ENCODE measurements at places on chromosomes 12 and 14.

DNA sequence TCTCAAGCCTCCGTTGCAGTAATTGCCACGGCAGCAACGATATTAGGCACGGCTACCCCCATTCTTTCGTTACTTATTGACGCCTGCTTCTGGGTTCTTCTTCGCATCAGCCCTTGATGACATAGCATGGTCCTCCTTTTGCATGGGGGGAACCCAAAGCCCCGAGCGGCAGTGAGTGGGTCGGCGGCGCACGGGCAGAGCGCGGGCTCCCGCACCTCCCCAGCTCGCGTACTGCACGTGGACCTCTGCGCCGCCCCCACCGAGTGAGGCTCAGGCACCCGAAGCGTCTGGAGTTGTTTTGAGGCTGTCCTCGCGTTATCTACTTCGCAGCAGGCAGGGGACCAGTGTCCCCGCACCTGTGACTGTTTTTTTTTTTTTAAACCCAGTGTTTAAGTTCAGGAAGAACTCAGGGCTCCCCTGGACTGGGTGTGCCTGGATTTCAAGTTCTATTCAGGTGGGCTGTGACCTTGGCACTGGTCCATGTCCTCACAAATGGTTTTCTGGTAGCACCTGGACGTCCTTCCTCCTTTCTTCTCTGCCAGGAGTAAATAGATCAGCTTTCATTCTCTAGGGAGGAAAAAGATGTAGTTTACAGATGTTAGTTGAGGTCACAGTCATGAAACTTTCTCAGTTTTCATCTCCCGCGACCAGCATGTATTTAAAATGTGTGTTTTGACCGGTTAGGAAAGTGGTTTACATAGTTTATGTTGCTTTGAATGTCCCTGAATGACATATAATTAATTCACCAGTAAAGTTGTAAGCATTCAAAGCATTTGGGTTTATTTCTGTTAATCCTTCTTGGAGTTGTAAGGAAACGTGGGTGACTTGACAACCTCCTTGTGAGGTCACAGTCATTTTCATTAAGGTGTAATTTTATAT lies 1.4 kb upstream of the FOXN4 start:
- no peak for DNase-seq

DNA sequence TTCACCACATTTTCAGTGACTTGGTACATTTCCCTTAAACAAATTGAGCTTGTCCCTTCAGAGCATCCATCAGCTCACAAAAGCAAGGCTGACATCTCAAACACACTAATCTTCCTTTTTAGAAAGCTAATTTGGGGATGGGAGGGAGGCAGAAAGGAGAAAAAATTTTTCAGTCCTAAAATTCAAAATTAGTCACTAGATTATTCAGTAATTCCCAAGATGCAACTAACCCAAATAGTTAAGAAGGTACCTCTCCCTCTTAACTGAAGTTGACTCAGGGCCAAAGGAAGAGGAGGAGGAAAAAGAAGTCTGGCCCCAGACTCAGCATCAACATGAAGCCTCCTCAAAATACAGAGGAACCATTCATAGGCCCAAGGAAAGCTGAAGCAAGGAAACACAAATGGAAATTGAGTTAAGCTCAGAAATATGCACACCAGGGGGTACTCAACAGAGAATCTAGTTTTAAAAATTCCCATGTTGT lies 21.7 kb downstream of the CBX5 start:
- no peak for DNase-seq

DNA sequence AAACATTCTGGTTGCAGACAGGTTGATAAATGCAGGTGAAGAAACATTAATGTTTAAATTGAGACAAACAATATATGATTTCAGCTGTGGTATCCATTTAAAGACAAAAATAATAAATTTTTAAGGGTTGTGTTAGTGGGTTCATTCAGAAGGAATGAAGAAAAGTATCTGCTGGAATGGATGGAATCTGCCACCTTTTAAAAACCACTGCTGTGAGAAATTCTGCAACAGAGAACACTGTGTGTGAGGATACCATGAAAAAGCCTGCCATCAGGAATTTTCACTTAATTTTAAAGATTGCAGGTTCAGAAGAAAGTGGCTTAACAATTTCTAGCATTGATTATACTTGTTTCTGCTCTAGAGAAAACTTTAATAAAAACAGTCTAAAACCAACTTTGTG lies 184.6 kb upstream of the SOX5 start:
- DNase-seq: no peak

DNA sequence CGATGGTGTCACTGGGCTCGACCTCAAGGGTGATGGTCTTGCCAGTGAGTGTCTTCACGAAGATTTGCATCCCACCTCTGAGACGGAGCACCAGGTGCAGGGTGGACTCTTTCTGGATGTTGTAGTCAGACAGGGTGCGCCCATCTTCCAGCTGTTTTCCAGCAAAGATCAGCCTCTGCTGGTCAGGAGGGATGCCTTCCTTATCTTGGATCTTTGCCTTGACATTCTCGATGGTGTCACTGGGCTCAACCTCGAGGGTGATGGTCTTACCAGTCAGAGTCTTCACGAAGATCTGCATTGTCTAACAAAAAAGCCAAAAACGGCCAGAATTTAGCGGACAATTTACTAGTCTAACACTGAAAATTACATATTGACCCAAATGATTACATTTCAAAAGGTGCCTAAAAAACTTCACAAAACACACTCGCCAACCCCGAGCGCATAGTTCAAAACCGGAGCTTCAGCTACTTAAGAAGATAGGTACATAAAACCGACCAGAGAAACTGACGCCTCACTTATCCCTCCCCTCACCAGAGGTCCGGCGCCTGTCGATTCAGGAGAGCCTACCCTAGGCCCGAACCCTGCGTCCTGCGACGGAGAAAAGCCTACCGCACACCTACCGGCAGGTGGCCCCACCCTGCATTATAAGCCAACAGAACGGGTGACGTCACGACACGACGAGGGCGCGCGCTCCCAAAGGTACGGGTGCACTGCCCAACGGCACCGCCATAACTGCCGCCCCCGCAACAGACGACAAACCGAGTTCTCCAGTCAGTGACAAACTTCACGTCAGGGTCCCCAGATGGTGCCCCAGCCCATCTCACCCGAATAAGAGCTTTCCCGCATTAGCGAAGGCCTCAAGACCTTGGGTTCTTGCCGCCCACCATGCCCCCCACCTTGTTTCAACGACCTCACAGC lies 717 bp downstream of the UBC start:
- DNase-seq: peak; percentile 62

- peak; percentile 26 for DNase-seq
Observed at GRCh38 chr14:63204407-63205043, at the start of gene RHOJ. RHOJ (plus strand) TSS chr14:63204443; CDS start chr14:63204870, 427 bp downstream.

GRCh38 chr12:40313928-40314327 lies 89.1 kb downstream of the LRRK2 start:
- no peak for DNase-seq

DNA sequence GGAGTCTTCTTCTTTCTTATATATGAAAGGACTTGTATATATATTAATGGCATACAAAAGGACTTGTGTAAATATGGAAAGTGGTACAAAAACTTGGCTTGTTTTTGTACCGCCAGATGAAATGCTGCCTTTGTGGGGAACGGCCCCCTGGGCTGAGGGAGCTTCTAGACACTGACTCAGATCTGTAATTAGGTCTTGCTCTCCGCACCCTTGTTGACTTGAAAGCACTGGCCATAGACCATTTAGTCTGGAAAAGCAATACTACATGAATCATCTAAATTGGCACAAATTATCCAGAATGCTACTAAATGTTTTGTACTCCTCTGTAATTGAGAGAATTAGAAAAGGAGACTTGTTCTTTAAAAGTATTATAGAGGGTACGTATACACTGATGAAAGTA lies 399.9 kb upstream of the RGS6 start:
- DNase-seq: no peak

DNA sequence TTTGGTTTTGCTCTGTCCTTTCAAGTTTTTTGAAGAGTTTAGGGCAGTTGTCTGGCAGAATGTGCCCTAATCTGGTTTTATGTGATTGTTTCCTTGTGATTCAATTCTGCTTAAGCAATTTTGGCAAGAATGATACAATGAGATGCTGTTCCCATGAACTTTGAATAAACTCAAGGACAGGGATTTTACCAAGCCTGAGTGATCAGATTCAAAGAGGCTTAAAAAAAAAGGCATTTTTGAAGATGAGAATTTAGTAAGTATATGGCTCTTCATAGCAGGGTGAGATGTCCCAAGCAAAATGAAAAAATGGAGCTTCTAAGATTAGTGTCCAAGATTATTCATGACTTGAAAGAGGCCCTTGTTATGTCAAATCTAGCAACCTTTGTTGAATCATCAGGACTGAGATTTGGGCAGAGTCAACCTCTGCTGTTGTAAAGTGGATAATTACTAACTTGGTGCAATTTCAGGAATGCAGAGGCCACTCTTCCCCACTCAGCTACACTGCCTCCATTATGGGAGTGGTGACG lies 180.6 kb upstream of the NUDT4 start:
- no peak for DNase-seq

DNA sequence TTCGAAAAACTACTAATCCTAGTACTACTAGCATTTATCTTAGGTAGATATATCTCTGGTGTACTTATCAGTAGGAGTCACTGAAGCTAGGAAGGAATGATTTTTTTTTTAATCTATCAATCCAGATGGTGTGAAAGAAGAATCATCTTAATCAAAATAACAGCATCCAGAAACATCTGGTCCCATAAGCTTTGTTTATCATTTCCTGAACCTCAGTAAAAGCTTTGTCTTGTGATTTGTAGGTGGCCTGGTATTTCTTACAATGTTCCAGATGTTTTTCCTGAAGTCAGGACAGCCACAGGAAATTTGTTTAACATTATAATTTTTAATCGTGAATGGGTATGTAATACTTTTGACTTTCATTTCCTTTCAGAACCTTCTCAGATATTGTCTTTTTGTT lies 28.0 kb upstream of the LUM start:
- no peak for DNase-seq

DNA sequence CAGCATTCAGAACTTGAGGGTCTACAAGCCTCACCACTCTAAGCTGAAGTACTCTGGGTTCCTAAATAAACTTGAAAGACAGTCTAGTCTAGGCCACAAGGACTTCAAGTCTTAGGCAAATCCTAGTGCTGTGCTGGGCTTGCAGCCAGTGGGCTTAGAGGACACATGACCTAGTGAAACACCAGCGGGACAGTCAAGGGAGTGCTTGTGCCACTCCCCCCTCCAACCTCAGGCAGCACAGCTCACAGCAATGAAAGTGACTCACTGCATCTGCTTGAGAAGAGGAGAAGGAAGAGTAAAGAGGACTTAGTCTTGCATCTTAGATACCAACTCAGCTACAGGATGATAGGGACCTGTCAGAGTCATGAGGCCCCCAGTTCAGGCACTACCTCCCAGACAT lies 438.1 kb downstream of the IPO8 start:
- no peak for DNase-seq

- no peak for DNase-seq
Observed at GRCh38 chr12:94121886-94122285, 26.5 kb upstream of the PLXNC1 start.

GRCh38 chr12:6606331-6607131 lies 648 bp downstream of the CHD4 start:
- DNase-seq: no peak

GRCh38 chr12:14650789-14651188 lies 45.6 kb downstream of the GUCY2C start:
- DNase-seq: no peak

GRCh38 chr12:31249356-31249755 lies 76.6 kb downstream of the SINHCAF start:
- DNase-seq: no peak

DNA sequence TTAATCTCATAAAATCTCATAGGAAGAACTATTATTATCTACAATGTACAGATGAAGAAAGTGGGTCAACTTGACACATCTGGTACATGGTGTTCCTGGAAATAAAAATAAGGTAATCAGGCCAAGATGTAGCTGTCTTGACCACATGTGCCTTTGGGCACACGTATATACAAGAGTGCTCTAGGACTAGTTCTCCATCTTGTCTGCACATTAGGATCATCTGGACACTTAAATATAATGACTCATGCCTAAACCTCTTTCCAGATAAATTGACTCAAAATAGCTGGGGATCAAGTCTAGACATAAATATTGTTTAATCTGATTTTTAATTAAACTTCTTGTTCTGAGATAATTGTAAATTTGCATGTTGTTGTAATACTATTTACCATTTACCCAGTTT lies 182.6 kb downstream of the CNTN1 start:
- DNase-seq: no peak

DNA sequence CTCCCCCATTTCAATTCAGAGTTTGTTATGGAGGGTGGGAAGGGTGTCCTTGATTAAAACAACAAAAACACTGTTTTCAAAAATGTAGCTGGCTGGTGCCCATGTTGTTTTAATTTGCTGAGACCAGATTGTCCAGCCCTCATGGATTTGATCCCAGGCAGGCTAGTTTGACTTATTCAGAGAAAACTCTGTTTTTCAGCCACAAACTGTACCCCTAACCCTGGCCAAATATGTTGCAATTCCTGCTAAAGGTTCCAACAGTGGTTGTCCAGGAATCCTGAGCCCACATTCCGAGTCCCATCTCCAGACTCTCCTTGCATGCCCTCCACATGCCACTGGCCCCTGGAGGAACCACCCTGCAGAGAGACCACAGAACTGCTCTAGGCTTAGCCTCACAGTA lies 36.0 kb downstream of the MAP1LC3B2 start:
- DNase-seq: no peak

DNA sequence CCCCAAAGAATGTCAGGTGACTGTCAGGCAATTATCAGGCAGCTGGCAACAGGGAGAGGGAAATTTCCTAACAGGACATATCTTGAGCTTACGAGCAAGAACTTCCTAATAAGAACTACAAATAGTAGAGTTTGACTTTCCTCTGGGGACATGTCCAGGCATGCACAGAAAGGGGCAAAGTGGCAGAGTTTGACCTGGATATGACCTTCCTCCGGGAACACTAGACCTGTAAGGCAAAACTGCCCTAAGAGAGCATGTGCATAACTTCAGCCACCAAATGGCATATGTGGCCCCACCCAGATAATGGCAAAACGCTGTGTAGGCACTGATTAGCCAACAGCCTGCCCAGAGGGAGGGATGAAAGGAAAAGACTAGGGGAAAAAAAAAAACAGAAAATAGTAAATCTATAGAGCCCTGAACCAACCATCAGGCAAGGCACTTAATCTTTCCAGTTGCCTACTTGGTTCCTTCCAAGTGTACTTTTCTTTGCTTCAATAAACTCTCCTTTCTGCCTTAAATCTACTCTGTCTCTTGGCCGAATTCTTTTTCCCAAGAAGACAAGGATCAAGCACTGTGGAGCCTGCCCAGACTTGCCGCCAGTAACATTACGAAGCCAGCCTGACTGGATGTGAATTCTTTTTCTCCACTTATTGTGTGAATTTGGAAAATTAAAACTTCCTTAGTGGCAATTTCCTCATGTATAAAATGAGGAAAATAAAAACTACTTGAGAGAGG lies 164.1 kb downstream of the SPTSSA start:
- no peak for DNase-seq

Data from left renal pelvis (tissue), 4 donors.